ENCODE measurements at places on chromosomes 11 and 22.
A peak's percentile ranks its signal among the peaks of the same experiment; 100 is the strongest.

- DNase-seq, result no peak
Observed at GRCh38 chr11:60905047-60905446, 1.3 kb downstream of the PRPF19 start.

- no peak for DNase-seq
Observed at GRCh38 chr11:22677153-22677903, 10.9 kb downstream of the GAS2 start.

- DNase-seq, result peak; percentile 88
Observed at GRCh38 chr11:114447892-114448291, 8.6 kb downstream of the REXO2 start.

GRCh38 chr11:77137421-77137820, 9.4 kb downstream of the MYO7A start:
- DNase-seq, result no peak

DNA sequence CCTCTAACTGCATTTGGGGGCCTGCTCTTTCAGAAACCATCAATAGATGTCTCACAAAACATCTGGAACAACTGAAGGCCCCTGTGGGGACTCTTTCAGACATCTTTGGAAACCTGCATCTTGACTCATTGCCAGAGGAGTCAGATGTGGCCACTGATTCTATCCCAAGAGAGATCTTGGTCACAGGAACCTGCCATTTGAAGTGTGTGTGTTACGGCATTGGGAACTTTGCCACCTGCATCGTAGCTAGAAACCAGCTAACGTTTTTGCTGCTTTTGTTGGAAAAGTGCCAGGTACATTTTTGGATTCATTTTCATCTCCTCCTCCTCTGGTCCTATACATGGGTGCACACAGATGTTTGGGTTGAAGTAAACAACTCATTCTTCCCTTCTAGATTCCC, 4.3 kb downstream of the SRRD start:
- no peak for DNase-seq

GRCh38 chr22:24433828-24434470, 6.5 kb downstream of the ADORA2A start:
- peak; percentile 25 for DNase-seq

GRCh38 chr11:1084561-1085439, 10.1 kb downstream of the MUC2 start:
- DNase-seq, result no peak

DNA sequence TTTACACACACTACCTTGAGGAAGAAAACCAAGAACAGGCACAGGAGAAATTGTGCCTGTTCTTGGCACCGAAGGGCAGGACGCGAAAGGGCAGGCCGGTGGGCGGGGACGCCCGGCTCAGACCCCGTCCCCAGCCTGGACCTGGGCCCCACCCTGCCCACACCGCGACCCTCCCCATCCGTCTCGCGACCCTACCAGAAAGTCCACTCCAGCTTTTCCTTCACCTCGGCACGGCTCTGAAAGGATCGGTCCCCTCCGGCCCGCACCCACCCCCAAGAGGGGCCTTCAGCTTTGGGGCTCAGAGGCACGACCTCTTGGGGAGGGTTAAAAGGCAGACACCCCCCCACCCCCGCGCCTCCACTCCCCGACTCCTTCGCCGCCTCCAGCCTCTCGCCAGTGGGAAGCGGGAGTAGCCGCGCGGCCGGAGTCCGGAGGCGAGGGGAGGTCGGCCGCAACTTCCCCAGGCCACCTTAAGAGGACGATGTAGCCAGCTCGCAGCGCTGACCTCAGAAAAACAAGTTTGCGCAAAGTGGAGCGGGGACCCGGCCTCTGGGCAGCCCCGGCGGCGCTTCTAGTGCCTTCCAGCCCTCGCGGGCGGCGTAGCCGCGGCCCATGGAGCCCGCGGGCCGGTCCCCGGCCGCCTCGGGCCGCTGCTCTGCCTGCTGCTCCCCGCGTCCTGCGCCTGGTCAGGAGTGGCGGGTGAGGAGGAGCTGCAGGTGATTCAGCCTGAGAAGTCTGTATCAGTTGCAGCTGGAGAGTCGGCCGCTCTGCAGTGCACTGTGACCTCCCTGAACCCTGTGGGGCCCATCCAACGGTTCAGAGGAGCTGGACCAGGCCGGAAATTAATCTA, 4.4 kb downstream of the SEC14L6 start:
- no peak for DNase-seq

DNA sequence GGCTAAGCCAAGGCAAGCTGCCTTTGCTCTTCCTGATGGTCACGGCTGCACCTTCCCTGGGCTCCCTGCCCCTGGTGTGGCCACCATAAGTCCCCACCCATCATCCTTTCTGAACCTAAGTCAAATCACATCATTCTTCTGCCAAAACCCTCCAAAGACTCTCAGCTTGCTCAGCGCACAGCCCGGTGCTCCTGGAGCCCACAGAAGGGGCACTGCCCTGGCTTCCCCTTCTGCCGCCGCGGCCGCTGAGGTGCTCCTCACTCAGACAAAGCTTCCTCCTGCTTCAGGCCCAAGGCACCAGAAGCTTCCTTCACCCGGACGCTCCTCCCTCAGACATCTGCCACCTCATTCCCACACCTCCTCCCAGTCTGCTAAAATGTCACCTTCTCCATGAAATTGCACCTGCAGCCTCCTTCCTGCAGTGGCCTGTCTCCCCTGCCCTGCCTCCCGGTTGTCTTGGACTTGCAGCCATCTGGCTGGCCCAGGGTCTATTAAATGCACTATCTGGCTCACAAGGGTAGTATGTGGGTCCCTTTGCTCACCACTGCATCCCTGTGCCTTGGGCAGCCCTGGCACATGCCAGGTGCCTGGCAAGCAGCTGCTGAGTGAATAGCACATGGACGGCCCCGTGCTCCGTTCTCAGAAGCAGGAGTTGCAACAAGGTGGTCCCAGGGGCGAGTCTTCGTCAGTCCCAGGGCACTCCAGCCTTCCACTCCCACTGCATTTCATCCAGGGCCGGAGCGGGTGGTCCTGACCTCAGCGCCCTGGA, 108.2 kb downstream of the WNT7B start:
- DNase-seq, result no peak

DNA sequence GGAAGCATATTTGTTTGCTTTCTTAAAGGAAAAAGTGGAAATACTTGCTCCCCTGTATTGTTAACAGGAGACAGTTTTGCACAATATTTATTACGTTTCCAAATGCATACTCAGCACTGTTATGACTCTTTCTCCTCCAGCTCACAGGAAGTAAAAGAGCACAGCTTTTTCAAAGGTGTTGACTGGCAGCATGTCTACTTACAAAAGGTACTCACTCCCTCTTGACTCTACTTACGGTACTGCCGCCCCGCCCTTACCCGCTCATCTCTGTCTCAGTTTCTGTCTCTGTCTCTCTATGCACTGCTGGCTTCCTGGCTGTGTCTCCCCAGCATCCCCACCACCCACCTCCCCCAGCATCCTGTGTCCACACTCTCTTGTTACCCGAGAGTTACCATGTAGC, 32.2 kb upstream of the MYO18B start:
- DNase-seq, result no peak

GRCh38 chr11:119860561-119861094, 131.6 kb upstream of the NECTIN1 start:
- no peak for DNase-seq

DNA sequence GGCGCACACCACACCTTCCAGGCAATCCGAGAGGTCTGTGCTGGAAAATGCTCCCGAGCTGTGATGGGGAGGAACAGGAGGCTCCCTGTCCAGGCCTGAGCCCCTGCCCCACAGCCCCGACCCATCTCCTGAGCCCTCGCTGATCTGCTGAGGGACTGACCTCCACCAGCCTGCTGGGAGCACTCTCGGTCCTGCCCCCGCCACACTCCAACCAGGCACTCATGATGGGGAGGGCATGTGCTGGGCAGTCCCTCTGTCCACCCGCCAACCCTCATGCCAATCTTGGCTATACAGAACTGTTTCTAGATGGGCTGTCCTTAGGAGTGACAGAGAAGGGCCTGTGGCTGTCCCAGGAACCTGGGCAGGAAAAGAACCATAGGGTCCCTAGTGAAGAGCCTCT, 70.8 kb downstream of the TRMU start:
- DNase-seq, result no peak

- no peak for DNase-seq
Observed at GRCh38 chr11:100003985-100004384, 683.1 kb upstream of the ARHGAP42 start.

- DNase-seq, result no peak
Observed at GRCh38 chr11:134638796-134639430, 226.9 kb upstream of the B3GAT1 start.

DNA sequence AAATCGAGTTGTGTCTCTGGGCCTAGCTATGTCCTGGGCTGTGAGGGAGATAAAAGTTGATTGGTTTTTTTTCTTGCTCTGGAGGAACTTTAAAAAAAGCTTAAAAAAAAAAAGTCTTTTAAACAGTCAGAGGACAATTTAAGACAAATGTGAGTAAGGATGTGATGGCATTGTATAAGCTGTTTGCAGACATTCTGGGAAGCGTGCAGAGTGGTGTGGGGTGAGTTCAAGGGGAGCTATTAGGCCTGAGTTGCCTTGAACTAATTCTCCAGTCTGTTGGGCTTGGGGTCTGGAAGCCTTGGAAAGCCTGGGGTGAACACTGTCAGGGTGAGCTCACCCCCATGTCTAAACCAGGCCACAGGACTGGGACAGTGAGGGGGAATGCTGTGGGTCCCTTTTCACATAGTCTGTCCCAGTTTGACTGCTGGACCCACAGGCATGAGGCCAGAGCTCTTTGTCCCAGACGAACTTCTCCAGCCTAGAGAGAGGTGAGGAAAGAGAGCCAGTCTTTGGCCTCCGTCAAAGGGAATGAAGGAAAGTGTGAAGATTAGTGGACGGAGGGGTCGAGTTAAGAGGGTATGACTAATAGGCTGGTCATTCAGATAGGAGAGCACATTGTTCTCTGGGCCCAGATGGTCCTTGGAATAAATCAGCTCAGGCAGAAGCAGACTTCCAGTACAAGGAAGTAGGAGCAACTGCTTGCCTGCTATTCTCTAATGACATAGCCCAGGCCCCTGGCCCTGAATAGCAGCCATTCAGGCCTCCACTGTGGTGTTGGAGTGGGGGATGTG, 76.4 kb upstream of the NNMT start:
- no peak for DNase-seq

GRCh38 chr11:78429209-78429608, 11.6 kb upstream of the GAB2 start:
- no peak for DNase-seq

GRCh38 chr11:68680541-68681231, 3.7 kb upstream of the GAL start:
- no peak for DNase-seq

DNA sequence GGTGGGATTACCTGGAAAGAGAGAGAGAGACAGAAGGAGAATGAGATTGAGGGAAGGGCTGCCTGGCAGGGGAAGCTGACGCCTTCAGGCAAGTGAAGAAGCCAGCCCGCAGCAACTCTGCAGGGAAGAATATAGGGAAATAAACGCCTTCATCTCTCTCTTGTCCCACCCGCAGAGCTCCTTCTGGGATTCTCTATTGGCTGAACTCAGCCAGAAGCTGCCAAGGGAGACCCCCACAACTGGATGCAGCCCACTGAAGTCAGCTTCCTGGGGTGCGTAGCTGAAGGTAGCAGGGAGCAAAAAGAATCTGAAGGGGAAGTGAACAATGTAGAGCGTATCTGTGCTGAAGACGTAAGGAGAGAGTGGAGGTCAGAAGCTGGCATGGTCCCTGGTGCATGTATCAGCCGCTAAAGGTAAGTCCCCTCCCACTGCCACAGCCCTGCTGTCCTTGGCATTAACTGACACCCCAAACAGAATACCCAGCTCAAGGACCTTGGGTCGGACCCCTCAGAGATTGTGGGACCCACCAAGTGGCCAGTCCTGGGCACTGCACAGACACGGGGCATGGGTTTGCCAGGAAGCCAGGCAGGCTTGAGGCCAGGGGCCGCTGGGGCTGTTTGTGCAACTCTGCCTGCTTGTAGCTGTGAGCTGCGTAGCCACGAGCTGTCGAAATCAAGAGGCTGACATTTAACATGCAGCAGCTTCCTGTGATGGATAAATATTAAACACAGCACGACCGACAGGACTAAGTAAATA, 469.9 kb downstream of the MN1 start:
- DNase-seq, result peak; percentile 64

GRCh38 chr11:26930518-26931247, 63.2 kb upstream of the FIBIN start:
- DNase-seq, result peak; percentile 86

- peak; percentile 35 for DNase-seq
Observed at GRCh38 chr11:73478737-73479347, 102.6 kb downstream of the RELT start.

- DNase-seq, result no peak
Observed at GRCh38 chr11:1360835-1361357, 28.8 kb upstream of the BRSK2 start.

GRCh38 chr11:58164990-58165389, 23.9 kb upstream of the OR9Q2 start:
- no peak for DNase-seq

- DNase-seq, result no peak
Observed at GRCh38 chr11:81647374-81647773, 1086.3 kb downstream of the FAM181B start.

DNA sequence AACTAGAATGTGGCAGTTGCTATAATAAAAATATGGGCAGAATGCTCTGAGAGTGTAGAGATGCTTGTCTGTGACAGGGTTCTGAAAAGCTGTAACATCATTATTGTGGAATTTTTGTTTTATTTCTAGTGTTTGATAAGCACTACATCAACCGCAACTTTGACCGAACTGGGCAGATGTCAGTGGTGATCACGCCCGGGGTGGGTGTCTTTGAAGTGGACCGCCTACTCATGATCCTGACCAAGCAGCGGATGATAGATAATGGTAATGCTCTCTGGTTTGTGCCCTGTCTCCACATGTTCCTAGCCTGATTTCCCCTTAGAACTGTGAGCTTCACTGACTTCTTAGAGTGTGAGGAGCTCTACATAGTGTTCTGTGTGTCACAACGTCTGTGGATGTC, 48.8 kb downstream of the DEPDC5 start:
- DNase-seq, result no peak

- DNase-seq, result no peak
Observed at GRCh38 chr11:32792111-32792947, 2.1 kb downstream of the CCDC73 start.

GRCh38 chr22:48700566-48701295, 1126.9 kb downstream of the BRD1 start:
- peak; percentile 9 for DNase-seq

GRCh38 chr11:121429556-121429955, 22.6 kb upstream of the SORL1 start:
- DNase-seq, result no peak

DNA sequence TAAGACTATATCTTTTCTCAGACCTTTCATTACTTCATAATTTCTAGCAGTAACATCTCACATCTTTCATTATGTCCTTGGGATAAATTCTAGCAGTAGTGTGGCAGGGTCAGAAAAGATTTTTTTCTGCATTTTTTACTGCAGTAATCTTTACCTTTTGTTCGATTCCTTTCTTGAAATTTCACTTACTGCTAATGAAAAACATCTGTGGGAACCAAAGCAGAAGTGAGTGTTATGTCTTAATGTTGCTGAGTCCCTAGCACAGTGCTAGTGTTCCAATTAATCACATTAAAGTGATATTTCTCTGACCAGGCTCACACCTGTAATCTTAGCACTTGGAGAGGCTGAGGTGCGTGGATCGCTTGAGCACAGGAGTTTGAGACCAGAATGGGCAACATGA, 123.6 kb downstream of the EHF start:
- no peak for DNase-seq

- DNase-seq, result no peak
Observed at GRCh38 chr11:17394743-17395390, 6.4 kb upstream of the KCNJ11 start.

- DNase-seq, result no peak
Observed at GRCh38 chr22:20626811-20627210, 119.4 kb downstream of the MED15 start.

Measured in fibroblast of skin of abdomen (primary cell).